IMR-90 (cell line): ENCODE measurements at places on chromosomes 6 and 20. TPM values are rescaled to one million over a fixed set of nuclear protein-coding genes. Genes with fewer than 3 reads are reported as not detected.

- no peak for DNase-seq
These were observed 126.0 kb downstream of the RNASET2 start for GRCh38 chr6:166830185-166830890.

DNA sequence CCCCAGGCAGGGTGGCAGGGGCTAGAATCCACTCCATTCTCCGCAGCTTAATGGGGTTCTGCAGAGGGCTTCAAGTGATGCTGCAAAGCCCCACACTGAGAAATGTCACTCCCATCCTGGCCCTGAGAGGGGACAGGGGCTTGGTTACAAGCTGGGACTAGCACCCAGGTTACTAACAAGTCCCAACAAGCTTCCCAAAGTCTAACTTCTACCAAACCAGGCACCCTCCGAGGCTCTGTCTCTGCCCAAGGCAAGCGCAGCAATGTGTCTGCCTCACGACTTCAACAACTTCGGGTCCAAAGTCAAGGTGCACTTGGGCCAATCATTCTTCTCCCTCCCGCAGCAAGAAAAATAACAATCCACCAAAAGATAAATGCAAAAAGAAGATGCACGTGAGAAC is 45.6 kb downstream of the NFATC2 start:
- DNase-seq, result no peak

DNA sequence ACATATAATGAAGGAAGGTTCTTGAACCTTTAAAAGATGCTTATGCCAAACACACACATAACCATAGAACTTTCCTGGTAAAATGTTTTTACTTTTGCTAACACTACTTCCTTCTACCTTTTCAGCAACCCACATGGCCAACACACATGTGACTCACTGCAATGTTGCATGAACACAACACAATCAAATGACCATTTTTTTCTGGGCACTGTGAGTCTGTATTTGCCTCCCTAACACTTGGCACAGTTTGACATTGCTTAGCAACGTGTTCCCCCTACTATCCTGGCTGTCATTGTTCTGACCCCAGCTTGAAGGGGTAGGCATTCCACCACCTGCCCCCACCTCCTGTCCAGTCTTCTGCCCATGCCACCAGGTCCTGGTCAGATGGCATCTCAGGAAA is 204.8 kb upstream of the PRND start:
- no peak for DNase-seq

GRCh38 chr6:5851261-5851757 is 155.4 kb downstream of the NRN1 start:
- no peak for DNase-seq

DNA sequence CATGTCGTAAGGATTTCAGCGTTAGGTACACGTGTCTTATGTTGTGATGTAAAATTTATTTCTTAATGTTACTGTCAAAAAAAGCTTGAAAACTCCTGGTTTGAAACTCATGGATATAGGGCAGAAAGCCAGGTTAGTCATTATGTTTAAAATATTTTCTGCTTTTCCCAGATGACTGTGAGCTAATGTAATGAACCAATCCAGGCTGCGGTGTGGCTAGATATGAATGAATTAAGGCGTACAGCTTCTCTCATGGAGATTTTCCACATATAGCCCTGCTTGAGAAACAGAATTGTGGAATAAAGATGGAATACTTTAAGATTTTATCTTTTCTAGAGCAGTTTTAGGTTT is 80.3 kb upstream of the STMND1 start:
- DNase-seq, result peak; percentile 93

The KCNS1 gene
- total RNA-seq, result 0.54 and 0.56 TPM in 2 replicates

The ZBTB2 gene
- 11.7 and 11.8 TPM in 2 replicates for total RNA-seq

- DNase-seq, result no peak
These were observed 92.9 kb downstream of the ZMYND8 start for GRCh38 chr20:47263465-47264084.

GRCh38 chr6:167919349-167919748 is 78.1 kb upstream of the KIF25 start:
- no peak for DNase-seq

GRCh38 chr20:57398231-57398821 is 7.1 kb downstream of the RBM38 start:
- no peak for DNase-seq

DNA sequence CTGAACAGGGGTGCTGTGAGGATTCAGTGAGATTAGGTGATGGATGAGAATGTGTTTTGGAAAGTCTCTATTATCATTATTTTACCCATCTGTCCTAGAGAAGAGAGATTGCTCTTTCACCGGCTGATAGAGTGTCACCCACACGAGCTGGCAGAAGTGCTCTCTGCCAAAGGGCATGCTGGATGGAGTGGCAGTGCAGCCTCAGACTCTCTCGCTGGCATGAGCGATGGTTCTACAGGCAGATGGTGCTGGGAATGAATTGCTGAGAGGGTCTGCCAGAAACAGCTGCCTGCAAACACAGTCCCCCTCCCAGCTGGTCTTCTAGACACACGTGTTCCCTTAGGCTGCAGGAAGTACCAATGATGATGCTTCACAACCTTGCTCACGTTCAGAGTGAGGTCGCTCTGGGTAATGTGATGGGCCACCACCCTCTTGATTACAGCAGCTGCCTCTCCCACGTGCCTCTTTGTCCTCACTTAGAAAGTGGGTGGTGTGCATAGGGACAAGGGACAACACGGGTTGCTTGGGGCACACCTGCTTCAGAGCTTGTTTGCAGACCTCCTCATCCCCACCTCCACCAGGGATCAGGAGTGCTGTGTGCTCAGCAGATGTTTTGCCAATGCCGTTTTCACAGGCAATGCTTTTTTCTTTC is 84.7 kb downstream of the FOXA2 start:
- no peak for DNase-seq

The DNAH8 gene
- under 0.01 TPM in 1 of 2 replicates, not detected in the other for total RNA-seq

The CALHM4 gene
- not detected in 2 replicates for total RNA-seq

DNA sequence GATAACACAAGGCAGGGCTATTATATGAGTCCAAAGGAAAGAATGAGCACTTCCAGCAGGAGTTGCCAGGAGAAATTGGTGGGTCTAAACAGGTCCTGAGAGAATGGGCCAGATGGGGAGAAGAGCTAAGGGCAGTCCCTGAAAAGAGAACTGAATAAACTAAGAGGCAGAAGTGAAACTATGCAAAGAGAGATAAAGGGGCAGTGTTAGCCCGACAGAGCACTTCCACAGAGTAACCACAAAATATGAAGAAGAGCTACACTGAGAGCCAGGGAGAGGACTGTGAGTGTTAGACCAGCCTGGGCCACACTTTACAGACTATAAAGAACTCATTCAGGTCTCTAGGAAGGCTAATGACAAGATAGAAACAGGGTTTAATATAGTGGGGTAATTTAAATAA is 43.8 kb downstream of the RALGAPA2 start:
- DNase-seq, result no peak

- DNase-seq, result no peak
These were observed 42.0 kb downstream of the RNF217 start for GRCh38 chr6:125004198-125004597.

GRCh38 chr6:92757925-92758324 is 661.4 kb downstream of the EPHA7 start:
- DNase-seq, result no peak

GRCh38 chr6:106939848-106940247 is 34.7 kb downstream of the CD24 start:
- DNase-seq, result no peak

The MEI4 gene
- total RNA-seq, result not detected in 2 replicates

The TMEM244 gene
- 0.28 and 0.36 TPM in 2 replicates for total RNA-seq

GRCh38 chr6:123338394-123338793 is 298.4 kb downstream of the TRDN start:
- no peak for DNase-seq

DNA sequence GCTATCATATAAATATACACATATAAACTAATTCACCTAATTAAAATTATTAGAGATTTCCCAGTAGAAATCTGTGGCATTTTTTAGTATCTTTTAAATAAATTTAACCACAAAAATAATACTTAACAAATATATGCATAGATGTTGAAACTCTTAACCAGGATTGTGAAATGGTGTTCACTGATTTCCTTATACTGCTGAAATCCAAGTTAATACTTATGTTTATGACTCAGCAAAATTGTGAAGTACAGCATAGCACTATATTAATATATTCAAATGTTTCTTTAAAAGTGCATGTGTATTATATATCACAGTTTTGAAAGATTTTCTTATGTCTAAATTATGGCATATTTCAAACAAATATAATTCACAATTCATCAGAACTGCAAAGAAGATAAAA is 328.2 kb upstream of the MANEA start:
- peak; percentile 80 for DNase-seq

DNA sequence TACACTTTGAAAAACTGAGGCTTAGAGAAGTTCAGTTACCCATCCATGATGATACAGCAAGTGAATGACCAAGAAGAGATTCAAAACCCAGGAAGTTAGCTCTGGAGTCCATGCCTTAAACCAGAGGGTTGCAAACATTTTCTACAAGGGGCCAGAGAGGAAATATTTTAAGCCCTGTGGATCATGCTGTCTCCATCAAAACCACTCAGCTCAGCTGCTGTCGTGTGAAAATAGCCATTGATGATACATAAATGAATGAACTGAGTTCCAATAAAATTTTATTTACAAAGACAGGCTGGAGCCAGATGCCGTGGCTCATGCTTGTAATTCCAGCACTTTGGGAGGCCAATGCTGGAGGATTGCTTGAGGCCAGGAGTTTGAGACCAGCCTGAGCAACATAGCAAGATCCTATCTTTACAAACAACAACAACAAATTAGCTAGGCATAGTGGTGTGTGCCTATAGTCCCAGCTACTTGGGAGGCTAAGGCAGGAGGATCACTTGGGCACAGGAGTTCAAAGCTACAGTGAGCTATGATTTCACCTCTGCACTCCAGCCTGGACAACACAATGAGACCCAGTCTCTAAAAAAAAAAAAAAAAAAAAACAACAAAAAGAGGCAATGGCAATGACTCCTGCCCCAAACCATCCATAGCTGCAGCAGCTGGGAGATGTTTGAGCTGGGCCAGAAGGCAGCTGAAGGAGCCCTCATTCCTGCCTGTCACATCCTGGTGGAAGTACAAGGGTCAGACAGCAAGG is 44.1 kb upstream of the RIN2 start:
- no peak for DNase-seq

GRCh38 chr20:38844963-38845362 is 39.5 kb downstream of the PPP1R16B start:
- DNase-seq, result no peak

DNA sequence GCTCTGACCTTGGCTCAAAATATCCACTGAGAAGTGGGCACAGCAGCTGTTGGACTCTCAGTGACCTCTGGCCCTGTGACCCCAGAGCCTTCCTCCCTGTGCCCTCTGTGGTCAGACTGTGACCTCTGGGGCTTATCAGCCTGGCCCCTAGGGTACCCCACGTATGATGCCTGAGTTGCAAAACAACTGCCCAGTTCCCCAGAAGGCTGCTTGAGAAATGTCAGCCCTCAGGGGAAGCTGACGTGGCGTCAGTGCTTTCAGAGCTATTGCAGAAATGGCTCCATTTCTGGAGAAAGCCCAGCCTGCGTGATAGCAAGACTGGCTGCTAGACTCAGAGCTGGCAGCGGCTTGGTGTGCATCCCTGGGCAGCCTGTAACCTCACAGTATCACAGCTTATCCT is 31.5 kb upstream of the TGM2 start:
- peak; percentile 80 for DNase-seq

DNA sequence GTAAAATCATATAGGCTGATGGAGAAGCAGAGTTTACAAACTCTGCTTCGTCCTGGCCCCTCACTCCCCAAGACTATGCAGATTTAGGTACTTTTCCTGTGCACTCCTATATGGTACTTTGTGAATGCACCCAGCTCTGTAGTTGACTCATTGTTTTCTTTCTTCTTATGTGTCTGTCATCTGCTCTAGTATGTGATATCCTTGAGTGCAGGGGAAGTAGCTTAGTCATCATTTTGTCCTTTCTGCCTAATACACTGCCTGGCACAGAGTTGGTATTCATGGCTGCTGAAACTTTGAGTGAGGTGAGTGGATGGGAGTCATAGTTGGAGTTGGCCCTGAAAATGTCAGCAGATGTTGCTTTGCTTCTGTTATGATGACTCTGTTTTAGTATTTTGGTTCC is 222.6 kb downstream of the RNF144B start:
- DNase-seq, result no peak

GRCh38 chr6:11085758-11086435 is 7.7 kb upstream of the SMIM13 start:
- peak; percentile 79 for DNase-seq

The EYS gene
- total RNA-seq, result under 0.01 TPM in 2 replicates

GRCh38 chr6:98047871-98048270 is 764.9 kb upstream of the MMS22L start:
- DNase-seq, result no peak

GRCh38 chr6:29676981-29677601 is 3.9 kb downstream of the ZFP57 start:
- no peak for DNase-seq

DNA sequence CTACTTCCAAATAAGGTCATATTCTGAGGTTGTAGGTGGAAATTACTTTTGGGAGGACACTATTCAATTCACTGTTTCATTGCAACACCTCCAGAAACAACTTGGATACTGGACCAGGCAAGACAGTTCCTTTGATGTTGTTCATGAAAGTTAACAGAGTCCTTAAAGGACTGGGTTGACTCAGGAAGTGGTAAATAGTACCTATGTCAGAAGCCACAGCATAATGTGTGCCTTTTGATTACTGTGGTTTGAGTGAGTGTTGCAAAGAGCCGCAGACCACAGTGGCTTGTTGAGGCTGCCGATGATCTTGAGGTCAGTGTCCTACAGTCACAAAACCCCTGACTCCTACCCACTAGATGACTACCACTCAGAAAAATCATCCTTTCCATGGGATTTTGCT is 10.9 kb downstream of the IL20RA start:
- DNase-seq, result no peak

The PANK2 gene
- 28.1 and 47.8 TPM in 2 replicates for total RNA-seq

- no peak for DNase-seq
These were observed 29.8 kb upstream of the SYNJ2 start for GRCh38 chr6:157951828-157952227.

DNA sequence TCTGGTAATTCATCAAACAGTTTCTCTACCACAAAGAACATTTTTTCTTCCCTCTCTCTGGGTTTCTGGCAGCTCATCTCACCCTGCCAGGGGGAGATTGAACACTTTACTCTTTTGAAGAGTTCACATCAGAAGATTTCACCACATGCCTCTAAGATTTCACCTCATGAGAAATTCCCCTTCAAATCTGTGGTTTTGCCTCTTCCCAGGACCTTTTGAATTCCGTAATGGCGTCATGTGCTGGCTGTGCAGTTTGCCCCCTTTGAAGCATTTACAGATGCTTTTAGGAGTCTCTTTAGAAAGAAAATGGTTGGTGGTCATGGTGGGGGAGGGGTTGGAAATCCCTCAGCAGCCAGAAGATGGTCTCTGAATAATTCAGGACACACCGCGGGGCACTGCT is 486.1 kb downstream of the QKI start:
- DNase-seq, result peak; percentile 33

GRCh38 chr6:87482366-87482765 is 9.6 kb downstream of the SLC35A1 start:
- DNase-seq, result no peak
